ENCODE measurements at places on chromosomes 6 and 20.

- DNase-seq: no peak
Observed at GRCh38 chr6:52155791-52156576, 30.2 kb upstream of the IL17A start.

DNA sequence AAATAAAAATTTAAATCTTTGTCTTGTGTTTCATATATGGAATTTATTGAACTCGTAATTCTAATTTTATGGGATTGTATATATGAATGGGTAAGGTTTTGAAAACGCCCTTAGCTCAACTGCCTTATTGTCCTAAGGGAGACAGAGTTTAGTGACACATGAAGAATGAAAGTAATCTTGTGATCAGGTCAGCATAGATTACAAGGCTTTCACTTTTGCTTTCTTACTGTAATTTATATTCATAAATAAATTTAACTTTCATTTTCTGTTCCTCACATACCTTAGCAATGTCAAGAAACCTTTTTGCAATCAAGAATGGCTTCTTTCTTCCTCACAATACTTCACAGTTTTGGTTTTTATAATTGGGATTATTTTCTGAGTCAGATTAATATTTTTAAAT lies 14.4 kb downstream of the KPNA5 start:
- no peak for DNase-seq

GRCh38 chr20:54167909-54168872 lies 5.6 kb downstream of the CYP24A1 start:
- DNase-seq: no peak

GRCh38 chr6:90209527-90209926 lies 87.1 kb downstream of the BACH2 start:
- no peak for DNase-seq

DNA sequence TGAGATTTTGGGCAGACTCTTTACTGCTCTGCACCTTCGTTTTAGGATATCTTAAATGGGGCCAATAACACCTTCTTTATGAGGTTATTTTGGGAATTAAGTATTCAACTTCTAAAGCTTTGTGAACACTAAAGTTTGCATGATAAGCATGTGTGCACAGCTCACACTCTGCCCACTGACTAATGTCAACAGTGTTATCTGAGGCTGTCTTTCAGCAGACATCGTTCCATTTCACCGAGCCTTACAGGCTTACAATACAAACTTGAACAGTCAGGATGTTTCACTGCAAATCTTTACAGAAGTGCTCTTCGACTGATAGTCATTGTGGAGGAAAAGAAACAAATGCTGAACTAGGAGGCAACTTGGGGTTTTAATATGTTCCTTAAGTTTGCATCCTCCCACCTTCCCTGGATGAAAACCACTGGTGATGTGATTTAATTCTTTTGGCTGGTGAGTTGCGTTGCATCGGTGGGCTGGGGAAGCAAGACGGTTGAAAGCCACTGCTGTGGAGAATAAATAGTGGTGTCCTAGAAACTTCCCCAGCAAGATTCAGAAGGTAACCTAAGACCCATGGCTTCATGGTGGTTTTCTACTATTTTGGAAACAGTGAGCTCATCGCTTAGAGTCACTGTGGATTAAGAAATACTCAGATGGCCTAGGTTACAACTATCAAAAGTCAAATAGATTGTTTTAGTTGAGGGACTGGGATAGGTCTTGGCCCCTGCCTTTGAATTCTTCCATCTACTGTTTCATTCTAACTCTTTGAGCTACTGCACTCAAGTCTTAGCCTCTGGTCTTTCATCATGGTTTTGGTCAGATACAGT lies 167.2 kb upstream of the MAP3K7 start:
- peak; percentile 33 for DNase-seq

DNA sequence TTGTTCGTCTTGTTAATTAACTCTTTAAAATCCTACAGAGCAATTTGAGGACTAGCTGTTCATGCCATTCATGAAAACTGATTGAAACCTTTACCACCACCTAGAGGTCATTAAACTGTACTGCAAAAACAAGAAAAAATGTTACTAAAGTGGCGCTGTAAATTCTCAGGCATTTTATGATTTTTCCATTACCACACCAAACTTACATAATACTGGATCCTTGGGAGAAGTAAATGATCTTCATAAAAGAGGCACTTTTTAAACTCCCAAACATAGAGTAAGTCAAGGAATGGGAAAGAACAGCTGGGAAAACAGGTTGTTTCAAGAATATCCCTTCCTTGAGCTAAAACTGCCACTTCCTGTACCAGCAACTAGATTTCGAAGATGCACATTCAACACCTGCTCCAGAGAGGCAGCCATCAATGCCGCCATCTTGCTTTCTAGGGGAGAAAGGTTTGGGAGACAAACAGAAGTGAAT lies 54.3 kb downstream of the MYLIP start:
- no peak for DNase-seq

DNA sequence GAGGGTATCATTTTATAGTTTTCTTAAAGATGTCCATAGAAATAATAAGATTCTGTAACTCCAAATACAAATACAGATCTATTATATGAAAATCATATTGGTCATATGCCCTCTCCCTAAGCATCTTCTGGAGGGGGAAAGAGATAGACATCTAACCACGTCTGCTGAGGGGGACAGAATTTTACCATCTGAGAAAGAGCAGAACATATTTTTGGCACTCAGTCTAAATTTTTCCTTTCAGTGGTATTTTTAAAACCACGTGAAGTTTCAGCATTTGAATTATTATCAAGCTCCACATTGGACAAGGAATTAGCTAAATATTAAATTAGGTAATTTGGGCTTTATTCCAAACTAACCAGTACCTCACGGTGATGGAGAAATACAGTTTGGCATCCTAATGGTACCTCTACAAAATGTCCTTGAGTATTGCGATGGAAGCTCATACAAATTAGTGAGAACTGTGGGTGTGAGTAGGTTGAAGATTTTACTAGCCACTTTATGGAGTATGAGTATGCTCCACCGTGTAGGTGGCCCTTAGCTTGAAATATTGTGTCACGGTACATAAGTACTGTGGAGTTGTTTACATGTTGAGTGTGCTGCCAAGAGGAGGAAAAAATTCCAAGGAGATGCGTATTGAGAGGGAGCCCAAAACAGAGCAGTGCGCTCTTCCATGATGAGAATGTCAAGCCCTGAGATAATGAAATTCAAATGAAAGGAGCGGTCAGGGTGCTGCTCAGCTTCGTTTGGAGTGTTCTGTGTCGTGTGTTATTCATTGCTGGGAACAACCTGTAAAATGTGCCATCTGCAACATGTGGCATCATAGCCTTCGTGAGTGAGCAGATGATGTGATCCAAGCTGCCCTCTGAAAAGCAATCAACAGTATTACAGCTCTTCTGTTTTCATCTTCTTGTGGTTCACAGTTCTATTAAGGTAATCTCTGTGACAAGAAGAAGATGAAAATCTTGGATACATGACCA lies 48.4 kb upstream of the PHACTR2 start:
- no peak for DNase-seq

Data from eye (tissue), 1 donor.